ENCODE measurements at places on chromosomes 4 and X. TPM values are rescaled to one million over a fixed set of nuclear protein-coding genes. Genes with fewer than 3 reads are reported as not detected.

APBB2 gene
- 1.6 TPM for total RNA-seq

PRDX4 gene
- 80.3 TPM for total RNA-seq

GRCh38 chr4:25440478-25441030 lies 63.5 kb downstream of the ANAPC4 start:
- no peak for DNase-seq

- DNase-seq, result no peak
Measured at GRCh38 chr4:92497141-92497540, 193.4 kb downstream of the GRID2 start.

- peak; percentile 62 for DNase-seq
Measured at GRCh38 chrX:77160301-77160700, 286.9 kb upstream of the FGF16 start.

DNA sequence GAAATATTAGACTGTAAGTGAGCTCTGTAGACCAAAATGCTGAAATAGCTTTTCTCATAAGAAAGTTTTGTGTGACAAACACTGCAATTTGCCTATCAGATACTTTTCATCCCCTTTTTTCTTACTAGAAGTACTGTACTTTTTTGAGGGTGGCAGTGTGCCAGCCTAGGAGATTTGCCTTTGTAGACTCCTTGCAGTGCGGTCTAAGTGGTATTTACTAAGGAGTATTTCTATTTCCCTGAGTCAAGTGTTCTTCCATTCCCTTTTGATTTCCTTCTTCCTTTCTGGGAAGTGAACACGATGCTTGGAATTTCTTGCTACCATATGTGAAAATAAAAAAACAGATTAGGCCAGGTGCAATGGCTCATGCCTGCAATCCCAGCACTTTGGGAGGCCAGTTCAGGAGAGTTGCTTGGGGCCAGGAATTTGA lies 34.6 kb downstream of the PDLIM5 start:
- DNase-seq, result no peak

- DNase-seq, result no peak
Measured at GRCh38 chrX:53133400-53133799, 39.5 kb downstream of the KANTR start.

- DNase-seq, result no peak
Measured at GRCh38 chr4:47642191-47642830, 157.2 kb downstream of the ATP10D start.

- no peak for DNase-seq
Measured at GRCh38 chr4:98506462-98507132, 151.8 kb downstream of the TSPAN5 start.

- no peak for DNase-seq
Measured at GRCh38 chr4:139736274-139736660, 70.6 kb downstream of the MGST2 start.

GRCh38 chr4:1870328-1870577 lies 940 bp upstream of the NSD2 start:
- DNase-seq, result peak; percentile 96

- DNase-seq, result no peak
Measured at GRCh38 chr4:67204441-67204840, 340.9 kb downstream of the CENPC start.
